ENCODE measurements at places on chromosomes 5 and 9. TPM values are rescaled to one million over a fixed set of nuclear protein-coding genes. Genes with fewer than 3 reads are reported as not detected.

Gene CNTFR
- 115 TPM for total RNA-seq

DNA sequence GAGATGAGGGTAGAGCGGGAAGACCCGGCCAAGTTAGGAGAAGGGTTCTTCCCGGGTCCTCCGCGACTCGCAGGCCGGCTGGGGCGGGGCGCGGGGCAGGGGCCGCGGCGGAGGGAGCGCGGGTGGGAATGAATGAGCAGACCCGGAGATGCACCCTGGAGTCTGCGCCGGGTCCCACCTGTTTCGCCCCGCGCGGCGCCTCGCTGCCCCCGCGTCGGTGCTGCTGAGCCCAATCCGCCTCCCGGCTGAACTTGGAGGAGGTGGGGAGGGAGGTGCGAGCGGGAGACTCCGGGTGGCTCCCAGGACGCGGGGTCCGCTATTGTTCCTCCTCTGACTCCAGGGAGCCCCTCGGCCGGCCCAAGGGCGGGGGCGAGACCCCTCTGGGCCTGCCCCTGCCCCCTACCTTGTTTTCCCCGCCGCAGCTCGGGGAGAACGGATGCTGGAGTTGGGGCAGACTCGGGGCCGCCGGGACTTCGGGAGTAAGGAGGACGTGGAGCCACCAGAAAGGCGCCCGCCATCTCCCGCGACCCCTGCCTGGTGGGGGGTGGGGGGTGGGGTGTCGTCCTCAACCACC is 659 bp downstream of the RAI14 start:
- DNase-seq, result peak; percentile 18

DNA sequence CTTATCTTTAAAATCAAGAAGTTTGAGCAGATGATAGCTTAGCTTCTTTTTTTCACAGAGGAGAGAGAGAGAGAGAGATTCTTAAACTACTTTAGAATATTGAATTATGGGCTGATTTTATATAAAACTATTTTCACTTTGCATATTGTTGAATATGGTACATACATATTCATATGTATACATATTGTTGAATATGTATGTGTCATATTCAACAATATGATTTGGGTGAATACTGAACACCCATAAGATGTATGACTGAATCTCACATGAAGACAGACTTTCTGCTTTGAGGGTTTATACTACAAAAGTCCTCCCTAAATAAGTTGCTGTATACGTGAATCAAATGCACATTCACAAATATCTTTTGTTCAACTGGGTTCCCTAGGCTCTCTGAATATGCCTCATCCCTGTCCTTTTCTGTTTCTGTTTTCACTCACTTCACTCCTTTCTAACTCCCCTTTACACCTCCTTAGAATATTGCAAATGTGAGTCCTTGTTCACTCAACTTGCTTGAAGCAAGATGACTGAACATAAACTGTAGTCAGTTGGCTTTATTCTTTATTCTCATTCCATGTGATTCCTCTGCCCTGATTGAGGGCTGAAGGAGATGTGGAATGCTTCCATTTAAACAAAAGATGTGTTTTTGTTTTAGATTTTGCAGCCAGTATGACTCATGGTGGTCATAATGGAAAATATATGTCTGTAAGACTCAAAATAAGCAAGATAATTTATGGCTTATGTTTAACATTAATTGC is 225.4 kb upstream of the DAB2 start:
- DNase-seq, result no peak

Gene TTC1
- 49.4 TPM for total RNA-seq

DNA sequence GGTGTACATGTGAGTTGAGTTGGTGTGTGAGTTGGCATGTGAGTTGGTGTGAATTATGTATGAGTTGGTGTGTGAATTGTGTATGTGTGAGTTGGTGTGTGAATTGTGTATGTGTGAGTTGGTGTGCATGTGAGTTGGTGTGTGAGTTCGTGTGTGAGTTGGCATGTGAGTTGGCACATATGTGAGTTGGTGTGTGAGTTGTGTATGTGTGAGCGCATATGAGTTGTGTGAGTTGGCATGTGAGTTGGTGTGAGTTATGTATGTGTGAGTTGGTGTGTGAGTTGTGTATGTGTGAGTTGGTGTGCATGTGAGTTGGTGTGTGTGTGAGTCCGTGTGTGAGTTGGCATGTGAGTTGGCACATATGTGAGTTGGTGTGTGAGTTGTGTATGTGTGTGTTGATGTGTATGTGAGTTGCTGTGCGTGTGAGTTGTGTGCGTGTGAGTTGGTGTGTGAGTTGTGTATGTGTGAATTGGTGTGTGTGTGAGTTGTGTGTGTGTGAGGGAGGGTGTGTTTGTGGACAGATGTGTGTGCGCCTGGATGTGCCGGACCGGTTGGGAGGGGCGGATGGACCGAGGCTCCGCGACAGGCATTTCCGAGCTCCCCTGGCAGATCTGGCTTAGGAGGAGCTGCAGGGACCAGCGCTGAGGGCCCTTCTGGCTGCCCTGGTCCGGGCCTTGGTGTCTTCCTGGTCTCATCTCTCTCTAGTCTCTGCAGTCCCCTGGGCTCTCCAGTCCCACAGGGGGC is 162.5 kb upstream of the IER5L start:
- no peak for DNase-seq

Gene FER
- 25.4 TPM for total RNA-seq

DNA sequence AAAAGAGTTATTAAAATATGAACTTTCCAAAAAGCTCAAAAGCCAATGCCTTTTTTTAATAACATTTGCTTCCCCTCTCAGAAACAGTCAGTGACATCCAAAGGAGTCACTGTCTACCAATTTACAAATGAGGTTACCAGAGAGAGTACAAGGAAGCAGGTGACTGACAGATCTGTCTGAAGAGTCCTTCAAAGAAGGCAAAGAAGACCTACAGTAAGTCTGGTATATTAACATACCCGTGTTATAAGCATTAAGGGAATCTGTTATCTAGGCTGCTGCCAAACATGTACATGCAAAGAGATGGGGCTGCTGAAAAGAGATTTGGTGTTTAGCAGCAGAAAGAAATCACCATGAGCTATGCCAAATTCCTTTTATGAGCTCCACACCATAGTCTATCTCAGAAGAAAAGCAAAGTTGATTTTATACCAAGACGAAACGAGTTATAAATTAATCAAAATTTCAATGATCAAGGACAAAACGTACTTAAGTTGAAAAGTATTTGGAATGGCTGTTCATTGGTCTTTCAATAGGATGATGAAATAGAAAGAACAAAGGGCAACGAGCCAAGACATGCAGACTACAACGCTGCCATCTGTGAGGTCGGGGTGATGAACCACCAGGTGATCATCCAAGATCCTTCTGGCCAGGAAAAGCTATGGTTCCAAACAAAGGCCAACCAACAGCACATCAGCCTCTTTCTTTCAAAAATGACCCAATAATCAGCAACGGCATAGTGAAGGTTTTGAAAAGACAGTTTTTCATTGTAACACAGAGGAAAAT is 8.1 kb downstream of the PRELID2 start:
- DNase-seq, result no peak

DNA sequence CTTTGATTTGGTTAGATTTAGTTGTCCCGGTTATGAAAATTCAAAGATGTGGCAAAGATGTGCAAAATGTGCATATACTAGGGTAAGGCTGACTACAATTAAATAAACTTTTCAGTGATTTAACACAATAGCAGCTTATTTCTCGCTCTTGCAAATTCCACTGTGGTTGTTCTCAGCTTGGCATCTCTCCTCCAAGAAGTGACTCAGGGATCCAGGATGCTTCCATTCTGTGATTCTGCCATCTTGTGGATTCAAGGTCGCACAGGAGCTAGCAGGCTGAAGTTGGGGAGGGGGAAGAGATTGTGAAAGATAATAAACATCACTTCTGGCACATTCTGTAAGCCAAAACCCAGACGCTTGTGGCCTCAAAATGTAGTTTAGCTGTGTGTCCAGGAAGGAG is 60.1 kb upstream of the TGFBR1 start:
- DNase-seq, result no peak

Gene FOXD4L6
- 0.48 TPM for total RNA-seq

DNA sequence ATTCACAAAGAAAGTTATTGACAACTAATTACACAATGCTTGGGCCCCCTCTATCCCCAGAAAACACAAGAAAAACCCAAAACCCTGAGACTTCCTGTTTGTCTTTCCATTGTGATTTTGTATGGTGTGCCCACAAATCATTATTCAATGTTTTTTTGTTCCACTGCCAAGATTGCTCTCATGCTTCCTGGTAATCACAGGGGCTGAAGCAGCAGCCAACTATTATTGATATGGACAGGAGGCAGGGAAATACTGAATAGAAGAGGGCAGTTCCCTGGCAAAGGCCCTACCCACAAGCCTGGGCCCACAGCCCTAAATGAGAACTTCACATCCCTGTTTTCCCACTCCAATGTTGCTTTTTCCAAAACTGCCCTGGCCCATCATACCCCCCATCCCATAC is 21.5 kb upstream of the RFK start:
- no peak for DNase-seq

All from neural crest cell (in vitro differentiated cells).